Caco-2 (cell line): ENCODE measurements at places on chromosomes 6 and 20. TPM values are rescaled to one million over a fixed set of nuclear protein-coding genes. Genes with fewer than 3 reads are reported as not detected.

DNA sequence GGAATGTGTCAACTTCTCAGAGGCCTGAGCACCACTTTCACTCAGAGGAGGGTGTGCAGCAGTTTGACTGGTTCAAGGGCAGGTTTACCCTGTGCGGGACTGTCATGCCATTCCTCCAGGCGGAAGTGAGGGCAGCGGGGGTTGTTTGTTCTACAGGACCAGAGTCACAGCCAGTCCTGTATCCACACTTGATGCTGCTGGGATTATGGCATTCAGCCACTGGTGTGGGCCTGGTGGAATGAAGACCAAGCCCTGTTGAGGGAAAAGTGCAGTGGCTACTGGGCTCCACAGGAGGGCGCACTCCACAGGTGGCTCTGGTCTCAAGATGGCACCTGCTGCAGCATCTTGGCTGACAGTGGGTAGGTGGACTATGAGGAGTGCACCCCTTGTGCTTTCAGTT, 14.8 kb downstream of the SEMG2 start:
- DNase-seq = peak; percentile 46
- no peak overlapping the region for H3K4me3 ChIP-seq
- H3K36me3 ChIP-seq = no peaks in the 10 kb centered on the region
- no peaks in the 10 kb centered on the region for H3K4me1 ChIP-seq

DNA sequence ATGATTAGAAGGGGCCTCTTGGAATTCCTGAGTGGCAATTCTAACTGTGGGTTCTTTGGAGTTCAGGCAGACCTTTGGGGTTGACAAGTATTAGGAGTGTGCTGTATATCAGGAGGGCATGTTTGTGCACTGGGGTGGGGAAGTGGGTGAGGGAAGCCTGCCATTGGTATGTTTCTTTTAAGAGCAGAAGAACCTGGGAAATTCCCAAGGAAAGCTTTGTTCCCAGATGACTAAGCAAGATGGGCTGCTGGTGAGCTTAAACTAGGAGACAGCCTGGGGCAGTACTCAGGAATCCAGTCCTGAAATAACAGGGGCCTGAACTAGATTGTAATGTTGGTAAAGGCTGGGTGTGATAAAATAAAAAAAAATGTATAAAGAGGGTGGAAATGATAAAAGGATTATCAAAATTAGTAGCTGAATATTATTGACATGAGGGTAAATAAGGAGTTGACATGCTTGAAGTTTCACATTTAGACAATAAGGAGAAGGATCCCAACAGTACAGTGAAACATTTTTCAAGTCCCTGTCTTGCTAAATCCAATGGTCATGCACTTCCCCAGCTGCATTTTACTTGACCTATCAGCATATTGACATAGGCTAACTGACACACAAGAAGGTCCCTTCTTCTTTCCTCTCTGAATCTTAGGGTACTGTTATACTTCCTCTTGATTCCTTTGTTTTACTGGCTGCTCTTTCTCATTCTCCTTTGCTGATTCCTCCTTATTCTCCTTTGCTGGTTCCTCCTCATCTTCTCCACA, 18.4 kb upstream of the IFNGR1 start:
- peak; percentile 85 for DNase-seq
- no peaks in the 10 kb centered on the region for H3K27me3 ChIP-seq
- H3K4me1 ChIP-seq = peaks cover 82% of the 10 kb centered on the region
- H3K36me3 ChIP-seq = no peaks in the 10 kb centered on the region
- no peak overlapping the region for H3K4me3 ChIP-seq

The OR12D3 gene
- total RNA-seq = not detected in 2 replicates

- no peaks in the 10 kb centered on the region for H3K36me3 ChIP-seq
- no peaks in the 10 kb centered on the region; the same call in 1 of the 2 replicates for H3K27me3 ChIP-seq
- DNase-seq = no peak
- 0 out of 2 replicates have a peak, but pooled peaks cover 4% of the 10 kb centered on the region for H3K4me1 ChIP-seq
These were observed 9.2 kb downstream of the POU3F2 start for GRCh38 chr6:98843271-98844243.

- H3K27me3 ChIP-seq = no peaks in the 10 kb centered on the region
- no peak overlapping the region for H3K27ac ChIP-seq
- peaks cover 11% of the 10 kb centered on the region; the same call in 1 of the 2 replicates for H3K4me1 ChIP-seq
- H3K4me3 ChIP-seq = no peak overlapping the region
- no peaks in the 10 kb centered on the region for H3K36me3 ChIP-seq
These were observed 151.5 kb upstream of the SALL4 start for GRCh38 chr20:51953731-51954340.

GRCh38 chr20:59786801-59787537, 146.5 kb downstream of the SYCP2 start:
- no peaks in the 10 kb centered on the region for H3K36me3 ChIP-seq
- DNase-seq = peak; percentile 32
- no peak overlapping the region for H3K4me3 ChIP-seq

The BPI gene
- total RNA-seq = not detected in 2 replicates

The SLC25A27 gene
- total RNA-seq = 0.64 TPM in 1 of 2 replicates, not detected in the other

The PHACTR2 gene
- total RNA-seq = 80.8 and 100 TPM in 2 replicates

The RNF144B gene
- 0.39 TPM in 2 replicates for total RNA-seq

The SCUBE3 gene
- total RNA-seq = 1.3 and 1.5 TPM in 2 replicates

- H3K4me3 ChIP-seq = no peak overlapping the region
- no peaks in the 10 kb centered on the region for H3K27me3 ChIP-seq
- no peak overlapping the region for H3K27ac ChIP-seq
- peaks cover 5% of the 10 kb centered on the region for H3K4me1 ChIP-seq
- H3K36me3 ChIP-seq = no peaks in the 10 kb centered on the region
These were observed 75.4 kb downstream of the ZNF292 start for GRCh38 chr6:87230801-87231200.

GRCh38 chr6:43511824-43512415, 1.8 kb upstream of the LRRC73 start:
- no peaks in the 10 kb centered on the region for H3K27me3 ChIP-seq
- no peak overlapping the region for H3K4me3 ChIP-seq
- peaks cover 2% of the 10 kb centered on the region for H3K36me3 ChIP-seq
- peaks cover 10% of the 10 kb centered on the region; the same call in 1 of the 2 replicates for H3K4me1 ChIP-seq

- H3K36me3 ChIP-seq = no peaks in the 10 kb centered on the region
- H3K4me3 ChIP-seq = no peak overlapping the region
- no peak overlapping the region for H3K27ac ChIP-seq
- H3K27me3 ChIP-seq = no peaks in the 10 kb centered on the region
These were observed 884.5 kb upstream of the GJE1 start for GRCh38 chr6:141248021-141248799.

GRCh38 chr20:3045042-3045815, 623 bp upstream of the MRPS26 start:
- H3K4me1 ChIP-seq = peaks cover 14% of the 10 kb centered on the region
- H3K36me3 ChIP-seq = peaks cover 11% of the 10 kb centered on the region
- H3K27ac ChIP-seq = peak overlapping the region; percentile 37
- DNase-seq = peak; percentile 92
- H3K27me3 ChIP-seq = no peaks in the 10 kb centered on the region

The SLC22A1 gene
- total RNA-seq = 1.5 and 2.0 TPM in 2 replicates
